Effector memory CD8-positive, alpha-beta T cell (primary cell): ENCODE measurements at places on chromosomes 3 and 15.

GRCh38 chr15:74239051-74239705, 3.1 kb downstream of the CCDC33 start:
- no peak for DNase-seq

DNA sequence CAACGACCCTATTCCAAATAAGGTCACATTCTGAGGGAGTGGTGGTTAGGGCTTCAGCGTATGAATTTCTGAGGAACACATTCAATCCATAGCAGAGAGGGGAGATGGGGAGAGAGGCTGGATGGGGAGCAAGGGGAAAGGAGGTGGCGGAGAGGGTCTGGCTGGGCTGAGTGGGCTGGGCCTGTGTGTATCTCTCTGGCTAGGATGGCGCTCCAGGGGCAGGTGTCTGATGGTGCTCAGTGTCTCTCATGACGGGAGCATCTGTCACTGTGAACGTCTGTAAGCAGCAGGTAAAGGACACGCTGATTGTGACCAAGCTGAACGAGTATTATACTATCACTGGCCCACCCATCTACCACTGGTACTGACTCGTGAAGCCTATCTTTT, 159.6 kb downstream of the XXYLT1 start:
- no peak for DNase-seq

GRCh38 chr3:157752956-157753786, 250.0 kb upstream of the VEPH1 start:
- DNase-seq, result no peak

- DNase-seq, result no peak
Measured at GRCh38 chr15:67783303-67783702, 42.0 kb upstream of the SKOR1 start.

- no peak for DNase-seq
Measured at GRCh38 chr15:68603951-68604350, 25.2 kb downstream of the CORO2B start.

- DNase-seq, result no peak
Measured at GRCh38 chr3:100893108-100893507, 100.1 kb downstream of the ABI3BP start.

DNA sequence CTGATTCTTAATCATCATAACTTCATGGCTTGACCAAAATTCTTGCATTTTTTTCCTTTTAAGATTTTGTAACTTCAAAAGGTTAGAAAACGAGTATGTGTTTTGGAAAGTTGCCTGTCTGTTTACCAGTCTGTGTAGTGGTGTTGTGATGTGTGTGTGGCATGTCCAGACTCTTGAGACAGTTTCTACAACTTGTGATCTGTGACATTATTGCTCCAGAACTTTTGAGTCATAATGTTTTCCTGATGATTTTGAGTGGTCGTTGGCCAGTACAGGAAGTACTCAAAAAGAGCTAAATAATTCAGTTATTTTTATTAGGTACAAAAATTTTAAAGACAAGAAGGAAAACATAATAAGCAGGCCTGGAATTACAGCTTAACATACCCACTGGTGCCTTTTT, 229.0 kb upstream of the C2CD4B start:
- DNase-seq, result no peak

- DNase-seq, result no peak
Measured at GRCh38 chr3:79140708-79141107, 627.1 kb downstream of the ROBO1 start.

GRCh38 chr3:13790376-13791197, 89.3 kb downstream of the WNT7A start:
- no peak for DNase-seq

DNA sequence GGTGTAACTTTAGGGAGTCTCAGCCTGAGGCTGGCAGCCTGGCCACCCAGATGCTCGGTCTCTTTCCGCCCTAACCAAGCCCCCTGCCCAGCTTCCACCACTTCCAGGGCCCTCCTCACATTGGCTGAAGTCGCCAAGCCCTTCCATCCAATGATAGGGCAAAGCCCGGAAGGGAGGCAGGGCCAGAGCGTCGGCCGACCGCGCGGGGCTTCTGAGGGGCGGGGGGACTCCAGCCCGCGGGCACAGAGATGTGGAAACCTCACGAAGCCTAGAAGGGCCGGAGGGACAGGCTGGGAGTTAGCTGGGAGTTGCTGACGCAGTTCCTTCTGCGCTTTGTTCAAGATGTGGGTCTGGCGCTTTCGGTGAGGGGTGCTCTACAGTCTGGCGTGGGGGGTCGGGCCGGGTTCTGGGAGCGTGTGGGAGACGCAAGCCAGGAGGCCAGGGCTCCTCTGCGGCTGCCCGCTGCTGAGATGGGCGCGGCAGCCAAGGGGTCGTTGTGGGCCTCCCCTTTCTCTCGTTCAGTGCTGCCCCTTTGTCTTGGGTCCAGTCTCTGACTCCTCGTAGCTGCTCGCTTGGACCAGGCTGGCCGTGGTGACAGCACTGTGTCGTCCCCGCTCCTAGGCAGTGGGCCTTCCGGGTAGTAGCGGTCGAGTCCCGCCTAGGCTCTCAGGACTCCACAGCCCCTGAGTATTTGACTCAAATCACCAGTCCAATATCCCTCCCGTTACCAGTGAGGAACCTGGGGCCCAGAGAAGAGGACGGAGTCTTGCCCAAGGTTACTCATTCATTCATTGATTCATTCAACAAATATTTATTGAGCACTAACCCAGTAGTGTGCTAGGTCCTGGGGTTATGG, at the start of gene ZNF660:
Gene ZNF660, plus strand, starts transcription at position 319 of the 856 bp plus-strand sequence. CDS start 9,230 bp downstream, outside the sequence.
- DNase-seq, result no peak

DNA sequence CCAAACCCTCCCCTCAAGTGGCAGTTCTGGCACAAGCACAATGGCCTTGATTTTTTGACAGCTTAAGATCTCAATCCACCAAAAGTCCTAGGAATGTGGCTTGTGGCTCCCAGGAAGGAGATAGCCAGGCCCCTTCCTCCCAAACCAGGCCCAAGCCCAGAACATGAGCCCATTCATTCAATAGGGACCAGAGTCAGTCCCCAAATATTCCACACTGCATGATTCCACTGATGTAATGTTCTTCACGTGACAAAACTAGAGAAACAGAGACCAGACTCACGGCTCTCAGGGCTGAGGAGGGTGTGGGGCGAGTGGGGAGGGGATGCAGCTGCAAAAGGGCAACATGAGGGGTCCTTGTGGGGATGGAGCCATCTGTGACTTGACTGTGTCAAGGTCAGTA, 25.5 kb downstream of the ABTB1 start:
- no peak for DNase-seq

GRCh38 chr3:174204765-174205164, 654.4 kb upstream of the NAALADL2 start:
- DNase-seq, result no peak

- no peak for DNase-seq
Measured at GRCh38 chr3:7953449-7954014, 548.1 kb upstream of the LMCD1 start.

GRCh38 chr3:71428841-71429596, 154.5 kb downstream of the FOXP1 start:
- no peak for DNase-seq

GRCh38 chr3:147420353-147421183, 11.4 kb downstream of the ZIC1 start:
- DNase-seq, result no peak

DNA sequence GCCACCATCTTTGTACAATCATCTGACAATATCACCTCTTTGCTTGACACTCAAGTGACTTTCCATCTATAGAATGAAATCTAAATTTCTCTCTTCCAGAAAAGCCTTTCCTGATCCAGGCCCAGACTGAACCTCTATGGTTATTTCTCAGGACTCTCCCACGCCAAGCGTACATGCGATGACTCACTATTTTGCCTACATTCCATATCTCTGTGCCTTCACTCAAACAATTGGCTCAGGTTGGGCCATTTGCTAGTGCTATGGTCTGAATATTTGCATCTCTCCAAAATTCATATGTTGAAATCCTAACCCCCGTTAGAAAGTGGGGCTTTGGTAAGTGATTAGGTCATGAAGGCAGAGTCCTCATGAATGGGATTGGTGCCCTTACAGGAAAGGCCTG, 43.9 kb downstream of the ST3GAL6 start:
- DNase-seq, result no peak

GRCh38 chr3:109131276-109131675, 5.2 kb upstream of the C3orf85 start:
- no peak for DNase-seq
